GM04503 (cell line): ENCODE measurements at places on chromosomes 1 and 21.

DNA sequence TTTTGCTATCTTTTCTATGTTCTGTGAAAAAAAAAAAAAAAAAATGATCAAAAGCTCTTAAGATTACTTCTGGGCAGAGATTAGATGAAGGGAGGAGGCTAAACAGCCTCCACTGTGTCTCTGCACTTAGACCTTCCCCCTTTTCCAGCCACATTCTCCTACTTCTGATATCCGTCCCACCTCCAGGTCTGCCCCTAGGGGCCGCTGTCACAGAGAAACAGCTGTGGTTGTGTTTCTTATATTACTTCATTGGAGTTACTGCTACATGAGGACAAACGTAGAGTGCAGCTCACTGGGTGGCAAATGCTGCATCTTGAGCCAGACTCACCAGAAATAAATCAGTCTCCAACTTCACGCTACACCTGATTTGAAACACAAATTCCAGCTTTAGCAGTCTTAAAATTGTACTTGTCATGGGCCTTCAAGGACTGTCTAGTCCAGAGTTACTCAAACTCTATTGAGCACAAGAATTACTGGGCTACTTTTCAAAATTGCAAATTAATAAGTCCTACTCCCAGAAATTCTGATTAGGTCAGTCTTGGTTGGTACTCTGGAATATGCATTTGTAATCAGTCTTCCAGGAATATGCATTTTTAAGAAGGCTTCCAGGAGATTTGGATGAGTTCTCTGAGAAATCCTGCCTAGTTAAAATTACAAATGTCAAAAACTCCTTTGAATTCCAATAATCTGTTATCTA, 125.2 kb upstream of the PTBP2 start:
- DNase-seq: no peak

DNA sequence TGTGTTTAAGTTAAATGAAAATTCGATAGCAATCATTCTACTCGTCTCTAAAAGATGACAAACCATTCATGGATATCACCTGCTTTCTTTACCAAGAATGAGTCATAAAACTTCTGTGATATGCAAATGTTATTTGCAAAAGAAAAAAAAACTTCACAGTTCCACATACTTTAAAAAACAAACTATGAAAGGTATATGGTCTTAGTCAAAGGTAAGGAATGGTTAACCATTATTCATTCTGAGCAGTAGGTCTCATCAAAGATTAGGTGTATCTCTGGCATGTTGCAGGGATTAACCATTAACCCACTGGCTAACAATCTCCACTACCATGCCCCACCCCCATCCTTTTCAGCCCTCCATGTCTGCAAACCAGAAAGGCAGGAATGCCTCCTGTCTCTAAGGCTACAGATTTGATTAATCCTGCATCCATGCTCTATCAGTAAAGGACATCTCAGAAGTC, 44.4 kb downstream of the PTPN14 start:
- DNase-seq: no peak

DNA sequence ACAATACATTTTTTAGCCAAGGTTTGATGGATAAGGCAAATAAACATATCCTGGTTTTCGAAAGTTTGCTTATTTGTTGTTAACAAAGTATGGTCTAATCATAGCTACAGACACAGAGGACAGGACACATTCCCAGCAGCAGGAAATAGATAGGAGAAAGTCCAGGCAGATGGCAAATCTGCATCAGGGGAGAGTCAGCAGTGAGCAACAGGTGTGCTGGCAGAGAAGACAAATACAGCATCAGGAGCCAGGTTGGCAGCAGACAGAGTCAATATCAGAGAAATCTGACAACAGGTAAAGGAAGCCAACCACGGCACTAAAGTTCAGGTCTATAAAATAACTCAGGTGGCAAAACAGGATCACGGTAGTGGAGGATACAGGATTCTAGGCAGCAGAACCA, 210.7 kb upstream of the PTBP2 start:
- no peak for DNase-seq

- no peak for DNase-seq
Measured at GRCh38 chr1:178574345-178574744, 61.4 kb downstream of the TEX35 start.

- DNase-seq: no peak
Measured at GRCh38 chr1:31587720-31588423, 11.6 kb downstream of the TINAGL1 start.

DNA sequence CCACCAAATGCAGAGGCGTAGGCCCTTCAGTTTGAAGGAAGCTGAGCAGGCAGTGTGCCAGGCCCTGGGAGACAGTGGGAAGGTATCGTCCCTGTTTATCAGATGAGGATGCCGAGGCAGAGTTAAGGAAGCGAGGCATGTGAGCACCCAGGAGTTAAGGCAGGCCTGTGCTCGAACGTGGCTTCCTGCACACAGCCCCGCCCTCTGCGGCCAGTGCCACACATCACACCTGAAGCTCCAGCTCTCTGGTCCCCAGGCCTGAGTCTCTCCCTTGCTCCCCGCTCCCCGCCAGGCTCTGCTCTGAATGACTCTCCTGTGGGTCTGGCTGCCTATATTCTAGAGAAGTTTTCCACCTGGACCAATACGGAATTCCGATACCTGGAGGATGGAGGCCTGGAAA, 32.1 kb downstream of the EPHX1 start:
- DNase-seq: no peak

DNA sequence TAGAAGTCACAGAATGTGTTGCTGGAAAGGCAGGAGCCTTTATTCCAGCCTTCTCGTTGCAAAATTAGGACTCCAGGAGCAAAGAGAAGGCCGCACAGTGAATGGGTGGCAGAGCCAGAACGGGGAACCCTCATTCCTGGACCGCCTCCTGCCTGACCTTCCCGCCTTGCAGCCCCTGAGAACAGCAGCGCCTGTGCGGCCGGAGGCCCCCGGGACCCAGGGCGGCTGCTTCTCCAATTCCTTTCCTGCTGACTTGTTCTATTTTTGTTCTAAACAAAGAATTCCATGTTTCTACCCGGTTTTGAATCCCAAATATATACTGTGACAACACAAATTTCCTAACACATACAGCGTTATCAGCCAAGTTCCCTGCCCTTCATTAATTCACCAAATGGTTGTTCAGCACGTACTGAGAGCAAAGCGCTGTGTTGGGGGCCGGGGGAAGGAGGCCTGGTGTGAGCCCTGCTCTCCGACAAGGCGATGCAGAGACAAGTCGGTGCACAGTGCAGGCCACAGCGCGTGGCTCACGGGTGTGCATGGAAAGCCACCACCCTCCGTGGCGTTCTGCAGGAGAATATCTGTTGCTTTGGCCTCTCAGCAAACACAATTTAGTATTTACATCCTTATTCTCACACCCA, 31.9 kb upstream of the COL6A2 start:
- DNase-seq: no peak

DNA sequence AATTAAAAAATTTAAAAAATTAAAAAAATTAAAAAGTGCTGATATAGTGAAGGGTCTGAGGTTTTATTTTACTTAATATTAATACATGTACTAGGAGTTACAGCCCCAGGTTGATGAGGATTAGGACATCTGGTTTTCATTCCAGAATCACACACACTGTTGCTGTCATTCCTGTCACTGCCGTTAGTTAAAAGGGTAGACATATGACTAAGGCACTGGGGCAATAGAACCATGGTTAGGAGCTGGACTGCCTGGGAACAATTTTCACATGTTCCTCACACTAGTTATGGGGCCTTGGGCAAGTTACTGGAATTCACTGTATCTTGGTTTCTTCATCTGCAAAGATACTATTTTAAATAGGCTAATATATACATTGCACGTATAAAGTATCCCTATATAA, 191.8 kb upstream of the DPYD start:
- no peak for DNase-seq
